Glomerular endothelial cell (primary cell): ENCODE measurements at places on chromosomes 3 and 15. TPM values are rescaled to one million over a fixed set of nuclear protein-coding genes. Genes with fewer than 3 reads are reported as not detected.

GRCh38 chr3:43728947-43729346 lies 38.2 kb downstream of the ABHD5 start:
- DNase-seq = no peak

DNA sequence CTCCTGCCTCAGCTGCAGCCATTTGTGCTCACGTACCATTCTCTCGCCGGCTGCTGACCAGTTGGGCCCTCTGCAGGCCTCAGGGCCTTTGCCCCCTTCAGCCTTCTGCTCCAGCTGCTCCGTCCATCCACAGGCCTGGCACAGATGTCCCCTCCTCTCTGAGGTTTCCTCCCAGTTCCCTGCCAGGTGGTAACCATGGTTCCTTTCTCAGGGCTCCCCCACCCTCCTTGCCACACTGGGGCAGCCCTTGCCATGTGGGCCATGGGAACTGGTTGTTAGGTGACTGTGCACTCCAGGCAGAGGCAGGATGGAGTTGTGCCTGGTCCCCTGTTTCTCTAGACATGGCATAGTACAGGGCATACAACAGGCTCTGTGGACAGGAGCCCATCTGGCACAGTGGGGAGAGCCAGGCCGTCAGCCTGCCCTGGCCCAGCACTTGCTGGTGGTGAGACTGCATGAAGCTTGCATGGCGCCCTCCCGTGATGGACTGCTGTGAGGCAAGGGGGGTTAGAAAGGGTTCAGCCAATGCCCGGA lies 148.9 kb downstream of the DNAJB8 start:
- no peak for DNase-seq

DNA sequence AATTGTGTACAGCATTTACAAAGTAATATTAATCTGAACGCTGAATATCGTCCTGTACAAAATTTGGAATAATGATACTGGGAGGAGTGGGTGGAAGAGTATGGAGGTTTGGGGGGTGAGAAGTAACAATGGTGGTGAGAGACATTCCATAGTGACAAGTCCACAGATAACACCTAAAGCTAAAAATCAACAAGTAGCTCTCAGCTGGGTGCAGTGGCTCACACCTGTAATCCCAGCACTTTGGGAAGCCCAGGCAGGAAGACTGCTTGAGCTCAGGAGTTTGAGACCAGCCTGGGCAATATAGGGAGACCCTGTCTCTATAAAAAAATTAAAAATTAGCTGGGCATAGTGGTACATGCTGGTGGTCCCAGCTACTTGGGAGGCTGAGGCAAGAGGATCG lies 5.1 kb downstream of the MRPS25 start:
- DNase-seq = no peak

DNA sequence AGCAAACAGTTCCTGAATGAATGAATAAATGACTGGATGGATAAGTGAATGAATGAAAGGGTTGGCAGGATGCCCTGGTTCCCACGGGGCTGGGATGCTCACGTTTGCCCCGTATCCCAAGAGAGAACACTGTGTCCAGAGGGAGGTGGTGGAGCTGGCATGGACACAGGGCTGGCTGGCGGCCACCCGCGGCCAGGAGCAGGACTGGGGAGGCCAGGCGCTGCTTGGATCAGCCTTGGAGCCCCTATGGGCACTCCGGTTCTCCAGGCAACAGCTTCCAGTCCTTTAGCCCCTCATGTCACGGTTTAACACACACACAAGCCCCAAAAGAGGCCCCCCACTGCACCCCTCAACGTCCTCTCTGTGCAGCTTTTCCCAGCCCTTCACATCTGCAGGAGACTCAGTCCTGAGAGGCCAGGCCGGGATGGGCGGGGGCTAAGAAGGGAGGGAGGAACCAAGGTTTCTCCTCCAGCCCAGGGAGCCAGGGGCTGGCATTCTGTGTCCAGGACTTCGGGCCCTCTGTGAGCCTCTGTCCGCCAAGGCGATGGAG lies 86.0 kb upstream of the ALDH1L1 start:
- DNase-seq = no peak

DNA sequence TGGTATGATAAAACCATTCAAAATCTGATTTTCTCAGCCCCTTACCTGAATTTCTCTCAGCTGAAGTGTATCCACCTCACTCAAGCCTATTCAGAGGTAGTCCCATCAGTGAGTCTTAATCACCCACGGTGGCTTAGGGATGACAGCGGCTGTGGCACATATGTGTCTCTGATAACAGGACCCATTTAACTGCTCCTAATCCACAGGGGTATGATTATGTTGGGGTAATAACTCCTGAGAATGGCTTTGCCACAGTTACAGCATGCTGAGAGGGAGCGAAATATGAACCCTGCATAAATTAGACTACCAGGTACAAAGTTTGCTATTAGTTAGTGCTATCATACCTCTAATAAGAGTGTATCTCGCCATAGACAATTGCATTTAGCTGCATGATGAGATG lies 10.6 kb downstream of the CLRN1 start:
- no peak for DNase-seq

GRCh38 chr3:156551261-156551660 lies 3.7 kb downstream of the SSR3 start:
- DNase-seq = no peak

Gene ANKUB1
- not detected in 2 replicates for total RNA-seq

Gene EOMES
- not detected in 2 replicates for total RNA-seq

Gene SERINC4
- not detected in 2 replicates for total RNA-seq

Gene FAN1
- total RNA-seq = 7.7 and 9.7 TPM in 2 replicates
